ENCODE measurements at places on chromosomes 3 and 15.
A peak's percentile ranks its signal among the peaks of the same experiment; 100 is the strongest.

GRCh38 chr3:192038726-192039125 lies 577.8 kb downstream of the PYDC2 start:
- no peak for DNase-seq

- DNase-seq = no peak
These were observed 10.1 kb downstream of the FEZF2 start for GRCh38 chr3:62363275-62363674.

GRCh38 chr3:127479449-127479848 lies 111.1 kb downstream of the TPRA1 start:
- no peak for DNase-seq

- no peak for DNase-seq
These were observed 1.2 kb downstream of the SPINT1 start for GRCh38 chr15:40845036-40845435.

DNA sequence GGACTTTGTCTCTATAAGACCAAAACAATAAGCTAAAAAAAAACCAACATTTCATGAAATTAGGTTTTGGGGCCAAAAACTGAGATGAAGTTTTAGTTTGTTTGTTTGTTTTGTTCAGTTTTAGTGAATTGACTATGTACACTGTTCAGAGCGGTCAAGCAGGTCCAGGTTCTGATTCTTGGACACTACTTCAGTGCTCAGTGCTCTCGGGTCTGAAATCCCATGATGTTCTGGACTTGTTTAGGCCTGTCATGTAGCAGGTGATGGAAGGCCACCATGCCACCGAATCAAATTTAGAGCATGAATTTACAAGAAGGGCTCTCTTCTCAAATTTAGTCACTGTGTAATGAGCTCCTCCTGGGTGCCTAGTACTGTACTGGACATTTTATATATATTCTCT lies 45.5 kb downstream of the COL8A1 start:
- no peak for DNase-seq

GRCh38 chr15:40815042-40815698 lies 7.9 kb upstream of the DNAJC17 start:
- DNase-seq = no peak

DNA sequence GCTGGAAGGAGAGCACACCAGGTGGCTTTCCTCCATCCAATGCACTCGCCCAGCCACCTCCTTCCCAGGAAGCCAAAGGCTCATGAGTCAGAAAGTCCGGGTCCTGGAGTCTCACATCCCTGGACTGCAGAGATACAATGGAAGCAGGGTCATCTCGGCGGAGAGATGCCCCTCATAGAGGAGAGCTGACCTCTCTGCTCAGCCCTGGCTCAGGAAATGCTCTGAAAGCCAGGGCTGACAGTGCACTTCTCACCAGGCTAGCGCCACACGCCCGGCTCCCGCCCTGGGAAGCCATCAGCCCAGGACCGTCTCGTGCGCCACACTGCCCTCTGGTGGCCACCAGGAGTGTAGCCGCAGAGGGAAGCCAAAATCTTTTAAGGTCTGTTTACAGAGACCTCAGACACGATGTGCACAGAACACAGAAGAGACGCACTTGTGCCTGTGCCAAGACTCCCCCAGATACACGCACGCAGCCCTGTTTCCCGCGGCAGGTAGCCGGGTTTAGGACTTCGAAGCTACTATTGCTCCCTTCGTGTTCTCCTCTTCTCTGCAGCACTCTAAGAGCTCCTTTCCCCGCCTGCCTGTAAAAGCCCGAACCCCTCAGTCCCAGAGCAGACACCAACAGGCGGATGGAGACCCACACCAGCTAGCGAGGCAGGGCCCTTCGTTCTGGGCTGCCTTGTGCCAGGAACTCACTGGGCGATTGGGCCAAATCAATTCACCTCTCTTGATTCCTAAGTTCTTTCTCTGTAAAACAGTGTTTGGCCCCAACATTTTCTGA lies 9.7 kb downstream of the NTRK3 start:
- DNase-seq = peak; percentile 48

- DNase-seq = peak; percentile 6
These were observed 674 bp downstream of the SERP1 start for GRCh38 chr3:150545419-150546225.

DNA sequence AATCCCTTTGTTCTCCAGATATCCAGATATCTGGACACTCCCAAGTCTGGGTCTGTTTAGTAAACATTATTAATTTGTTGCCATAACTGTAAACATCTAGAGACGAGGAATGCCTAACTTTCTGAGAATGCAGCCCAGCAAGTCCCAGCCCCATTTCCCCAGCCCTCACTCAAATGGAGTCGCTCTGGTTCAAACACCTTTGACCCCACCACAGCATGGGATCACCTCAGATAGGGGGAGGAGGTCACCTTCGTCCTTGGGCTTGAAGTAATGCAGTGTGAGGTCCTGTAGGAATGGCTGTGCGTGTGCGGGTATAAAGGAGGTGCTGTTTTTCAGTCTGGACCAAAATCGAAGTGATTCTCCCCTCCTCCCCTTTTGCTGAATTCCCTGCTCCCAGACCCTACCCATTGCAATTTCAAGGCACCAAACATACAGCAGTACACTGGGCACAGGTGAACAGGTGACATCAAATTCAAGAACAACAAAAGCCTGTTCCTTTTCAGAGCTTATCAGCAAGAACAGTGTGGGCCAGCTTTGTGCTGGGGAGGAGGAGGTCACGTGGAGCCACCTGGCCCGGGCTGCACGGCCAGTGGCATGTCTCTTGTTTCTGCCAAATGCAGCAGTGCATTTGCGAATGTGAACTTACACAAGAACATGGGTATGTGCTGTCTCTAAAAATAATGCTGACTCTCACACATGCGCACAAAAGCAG lies 57.5 kb upstream of the TRPM1 start:
- no peak for DNase-seq

DNA sequence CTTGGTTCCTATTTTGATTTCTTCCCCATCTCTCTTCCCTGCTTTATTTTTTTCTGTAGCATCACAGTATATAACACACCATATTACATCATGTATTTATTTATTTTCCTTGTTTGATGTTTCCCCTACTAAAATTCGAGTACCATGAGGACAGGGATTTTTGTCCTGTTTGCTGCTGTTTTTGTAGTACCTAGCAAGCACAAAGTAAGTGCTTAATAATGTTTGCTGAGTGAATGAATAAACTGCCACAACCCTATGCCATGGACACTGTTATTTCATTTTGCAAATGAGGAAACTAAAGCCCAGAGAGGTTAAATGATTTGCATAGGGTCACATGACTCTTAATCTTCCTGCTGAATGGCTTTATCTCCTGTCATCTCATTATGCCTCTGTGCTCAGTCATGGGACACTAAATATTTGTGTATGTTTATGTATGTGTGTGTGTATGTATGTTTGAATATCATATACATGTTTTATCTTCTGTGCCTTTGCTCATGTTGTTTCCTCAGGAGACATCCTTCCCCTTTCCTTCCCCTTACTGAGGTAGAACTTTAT lies 26.1 kb upstream of the MGA start:
- no peak for DNase-seq

DNA sequence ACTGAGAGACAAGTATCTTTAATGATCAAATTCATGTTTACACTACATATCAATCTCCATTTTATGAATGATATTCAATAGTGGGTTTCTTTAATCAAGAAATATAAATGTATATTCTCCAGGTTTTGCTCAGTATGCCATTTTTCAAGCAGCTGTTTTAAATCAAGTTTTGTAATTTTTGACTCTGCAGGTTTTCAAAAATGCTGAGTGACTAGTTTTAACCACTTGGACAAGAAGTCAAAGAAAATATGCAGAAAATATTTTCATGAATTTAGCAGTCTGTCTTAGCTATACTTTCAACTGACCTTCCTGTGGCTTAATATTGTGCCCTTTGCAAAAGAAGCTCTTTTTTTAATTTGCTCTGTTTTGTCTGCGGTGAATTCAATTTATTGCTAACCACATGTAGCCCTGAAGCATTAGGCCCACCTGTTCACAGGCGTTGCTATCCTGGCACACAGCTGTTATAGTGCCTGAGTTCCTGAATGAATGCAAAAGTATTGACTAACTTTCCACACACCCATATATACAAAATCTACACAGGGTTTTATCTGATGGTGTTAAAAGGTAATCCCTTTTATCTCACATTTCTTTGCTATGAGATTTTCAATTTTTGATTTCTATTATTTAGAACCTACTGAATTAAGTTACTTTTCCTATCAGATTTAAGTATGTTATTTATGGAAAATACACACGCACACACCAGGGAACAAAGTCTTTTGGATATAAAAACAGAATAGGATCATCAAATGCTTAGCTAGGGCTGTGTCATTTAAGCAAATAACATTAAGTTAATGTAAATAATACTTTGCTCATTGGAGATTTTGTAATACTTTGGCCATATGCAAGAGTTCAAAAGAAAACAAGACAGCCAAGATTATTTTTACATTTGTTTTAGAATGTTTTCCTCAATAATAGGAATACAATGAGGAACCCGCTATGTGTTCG lies 1166.1 kb upstream of the GBE1 start:
- DNase-seq = no peak

DNA sequence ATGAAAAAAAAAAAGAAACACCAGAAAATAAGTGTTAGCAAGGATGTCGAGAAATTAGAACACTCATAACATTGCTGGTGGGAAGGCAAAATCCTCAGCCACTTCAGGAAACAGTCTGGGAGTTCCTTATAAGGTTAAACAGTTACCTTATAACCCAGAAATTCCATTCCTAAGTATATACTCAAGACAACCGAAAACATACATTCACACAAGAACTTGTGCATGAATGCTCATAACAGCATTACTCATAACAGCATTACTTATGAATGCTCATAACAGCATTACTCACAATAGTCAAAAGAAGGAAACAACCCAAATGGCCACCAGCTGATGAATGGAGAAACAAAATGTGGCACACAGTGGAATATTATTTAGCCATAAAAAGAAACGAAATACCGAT lies 34.8 kb upstream of the DCP1A start:
- DNase-seq = no peak

GRCh38 chr15:63877713-63878271 lies 44.0 kb upstream of the HERC1 start:
- DNase-seq = no peak

DNA sequence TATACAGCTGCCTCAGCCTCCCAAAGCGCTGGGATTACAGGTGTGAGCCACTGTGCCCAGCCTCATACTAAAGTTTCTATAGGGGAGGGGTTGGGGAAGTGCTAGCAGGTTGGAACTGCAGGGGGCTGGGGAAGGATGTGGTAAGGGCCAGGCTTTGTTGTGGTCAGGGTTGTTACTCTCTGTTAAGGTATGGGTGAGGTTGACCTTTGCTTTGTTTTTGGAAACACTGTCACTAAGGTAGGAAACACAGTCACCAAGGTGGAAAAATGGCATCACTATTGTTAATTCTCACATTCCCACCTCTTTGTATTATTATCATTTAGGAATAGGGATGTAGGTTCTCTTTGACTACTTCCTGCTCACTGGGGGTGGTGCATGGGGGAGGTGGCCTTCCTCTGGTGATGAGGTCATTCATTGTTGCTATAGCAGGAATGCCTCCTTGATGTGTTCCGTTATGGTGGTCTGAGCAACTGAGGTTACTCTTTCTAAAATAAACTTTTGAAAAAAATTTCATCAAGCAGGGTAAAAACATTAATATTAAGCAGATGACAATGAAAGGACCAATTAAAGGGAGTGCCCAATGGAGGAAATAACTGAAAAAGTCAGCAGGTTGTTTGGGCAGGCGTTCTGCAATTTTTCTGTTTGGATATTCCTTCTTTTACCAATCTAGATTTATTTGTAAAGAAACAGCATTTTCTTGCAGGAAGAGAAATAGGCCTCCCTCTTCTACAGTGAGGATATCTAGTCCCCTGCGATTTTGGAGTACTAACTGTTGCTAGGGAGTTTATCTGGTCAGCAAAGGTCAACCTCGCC lies 150.5 kb downstream of the WDR76 start:
- DNase-seq = no peak

- DNase-seq = peak; percentile 98
These were observed 636 bp upstream of the STT3B start for GRCh38 chr3:31531992-31532586.

- no peak for DNase-seq
These were observed 215.3 kb upstream of the RARB start for GRCh38 chr3:25212736-25213135.

DNA sequence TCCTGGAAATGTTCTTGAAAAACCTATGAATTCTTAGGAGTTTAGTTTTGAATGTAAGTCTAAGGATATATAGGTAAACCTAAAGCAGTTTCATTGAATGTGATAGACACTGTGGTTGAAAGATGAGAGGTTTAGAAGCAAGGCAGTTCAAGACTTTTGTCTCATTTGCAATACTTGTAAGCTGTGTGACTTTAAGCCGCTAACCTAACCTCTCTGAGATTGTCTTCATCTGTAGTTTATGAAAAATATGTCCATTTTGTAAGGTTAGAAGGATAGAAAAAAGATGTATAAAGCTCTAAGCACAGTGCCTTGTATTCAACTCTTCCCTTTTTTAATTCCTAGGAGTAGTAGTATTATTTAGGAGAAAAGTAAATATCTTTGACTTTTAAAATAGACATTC lies 306.6 kb upstream of the ARRDC4 start:
- DNase-seq = no peak

- no peak for DNase-seq
These were observed 10.0 kb downstream of the TRPM1 start for GRCh38 chr15:31091481-31091880.

GRCh38 chr3:168977716-168978374 lies 685.7 kb downstream of the MECOM start:
- DNase-seq = no peak

DNA sequence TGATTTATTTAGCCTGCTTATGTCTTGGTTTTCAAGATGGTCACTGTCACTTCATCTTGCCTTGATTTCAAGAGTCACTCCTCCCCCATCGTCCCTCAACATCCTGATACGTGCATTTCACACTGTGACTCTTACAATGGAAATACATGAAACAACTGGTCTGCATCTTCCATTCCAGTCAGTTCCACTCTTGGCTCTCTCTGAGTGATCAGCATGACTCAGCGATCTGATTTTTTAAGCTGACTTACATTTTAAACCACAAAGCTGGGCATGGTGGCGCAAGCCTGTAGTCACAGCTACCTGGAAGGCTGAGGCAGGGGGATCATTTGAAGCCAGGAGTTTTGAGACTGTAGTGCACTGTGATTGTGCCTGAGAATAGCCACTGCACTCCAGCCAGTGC lies 271.2 kb upstream of the ROPN1 start:
- DNase-seq = no peak

- DNase-seq = no peak
These were observed 65.8 kb upstream of the TRA2B start for GRCh38 chr3:186003610-186004009.

DNA sequence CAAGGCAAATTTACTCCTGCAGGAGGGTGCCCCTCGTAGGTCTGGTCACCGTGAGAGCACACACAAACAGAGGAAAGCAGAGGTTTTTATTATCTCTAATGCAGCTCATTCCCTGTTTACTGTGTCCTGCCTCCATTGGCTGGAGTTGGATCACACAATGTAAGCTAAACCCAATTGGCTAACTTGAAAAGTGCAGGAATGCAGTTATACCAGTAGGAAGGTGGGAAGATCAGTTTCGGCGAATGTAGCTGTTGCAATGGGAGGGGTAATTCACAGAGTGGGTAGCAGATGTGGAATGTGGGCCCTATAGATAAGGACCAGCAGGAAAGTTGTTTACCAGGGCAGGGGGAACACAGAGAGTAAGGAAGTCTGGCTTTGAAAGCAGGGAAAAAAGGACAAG lies 42.5 kb upstream of the NPAP1 start:
- no peak for DNase-seq

GRCh38 chr3:194139071-194139813 lies 3.3 kb downstream of the HES1 start:
- DNase-seq = no peak

- DNase-seq = no peak
These were observed 116.8 kb downstream of the CHST2 start for GRCh38 chr3:143236226-143236964.

Data from effector memory CD4-positive, alpha-beta T cell (primary cell).